ENCODE measurements at places on chromosomes 1 and 21. TPM values are rescaled to one million over a fixed set of nuclear protein-coding genes. Genes with fewer than 3 reads are reported as not detected.

Gene LY9
- 0.52 TPM for total RNA-seq

Gene CASQ2
- 0.09 TPM for total RNA-seq

Gene MSH4
- 0.09 TPM for total RNA-seq

Gene SLAMF9
- total RNA-seq = not detected

Gene CDK18
- total RNA-seq = 7.7 TPM

Gene SH2D1B
- total RNA-seq = not detected

Gene SLX9
- 21.7 TPM for total RNA-seq

Gene PHTF1
- 5.1 TPM for total RNA-seq

Gene RTCA
- total RNA-seq = 21.5 TPM

Gene RCOR3
- 22.2 TPM for total RNA-seq

DNA sequence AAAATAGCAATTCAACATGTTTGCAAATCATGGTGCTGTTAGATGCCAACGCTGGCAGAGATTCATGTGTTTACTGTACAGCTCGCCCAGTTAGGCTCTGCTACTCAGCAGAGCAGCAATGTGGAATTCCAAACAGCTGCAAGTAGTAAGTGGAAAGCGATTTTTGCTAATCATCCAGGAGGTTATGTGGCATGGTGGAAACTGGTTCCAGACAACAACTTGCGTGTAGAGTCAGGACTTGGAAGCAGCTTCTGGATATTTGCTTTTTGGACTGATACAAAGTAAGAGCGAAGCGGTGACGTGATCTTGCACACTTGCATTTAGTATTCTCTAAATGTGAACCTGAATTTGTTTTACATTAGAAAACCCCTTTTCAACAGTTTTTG, 27.1 kb upstream of the HHAT start:
- H3K27me3 ChIP-seq = no peaks in the 10 kb centered on the region
- no peak overlapping the region for H3K27ac ChIP-seq
- no peaks in the 10 kb centered on the region for H3K4me1 ChIP-seq

- no peak overlapping the region for H3K4me3 ChIP-seq
- H3K27ac ChIP-seq = no peak overlapping the region
- peak; percentile 40 for DNase-seq
Measured at GRCh38 chr1:22118291-22118992, 24.5 kb downstream of the WNT4 start.

DNA sequence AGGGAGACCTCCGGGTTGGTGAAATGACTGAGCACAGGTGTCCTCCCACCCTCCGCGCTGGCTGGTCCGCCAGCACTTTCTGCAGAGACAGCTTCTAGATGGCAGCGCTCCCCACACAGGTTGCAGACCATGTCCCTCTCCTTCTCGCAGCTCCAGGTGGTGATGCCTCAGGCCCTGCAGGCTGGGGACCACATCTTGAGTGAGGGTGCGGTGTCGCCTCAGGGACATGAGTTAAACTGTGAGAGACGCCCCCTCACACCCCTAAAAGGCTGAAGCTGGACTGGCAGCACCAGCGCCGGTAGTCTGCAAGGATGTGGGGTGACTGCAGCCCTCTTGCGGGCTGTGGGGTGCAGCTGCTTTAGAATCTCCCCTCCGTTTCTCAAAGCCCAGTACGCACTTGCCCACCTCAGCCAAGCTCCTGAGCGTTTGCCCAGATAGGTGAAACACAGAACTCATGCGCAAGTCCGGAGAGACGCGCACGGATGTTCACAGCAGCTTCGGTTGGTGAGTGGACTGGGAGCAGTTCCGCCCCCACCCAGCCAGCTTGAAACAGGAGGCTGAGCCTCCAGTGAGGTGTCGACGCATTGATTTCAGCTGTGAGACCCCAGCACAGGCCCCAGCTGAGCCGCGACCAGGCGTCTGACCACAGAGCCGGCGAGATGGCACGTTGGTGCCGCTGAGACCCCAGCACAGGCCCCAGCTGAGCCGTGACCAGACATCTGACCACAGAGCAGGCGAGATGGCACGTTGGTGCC, 28.6 kb downstream of the COL6A1 start:
- H3K36me3 ChIP-seq = no peaks in the 10 kb centered on the region
- no peak overlapping the region for H3K27ac ChIP-seq
- no peaks in the 10 kb centered on the region for H3K27me3 ChIP-seq
- H3K4me3 ChIP-seq = no peak overlapping the region
- no peaks in the 10 kb centered on the region for H3K4me1 ChIP-seq

DNA sequence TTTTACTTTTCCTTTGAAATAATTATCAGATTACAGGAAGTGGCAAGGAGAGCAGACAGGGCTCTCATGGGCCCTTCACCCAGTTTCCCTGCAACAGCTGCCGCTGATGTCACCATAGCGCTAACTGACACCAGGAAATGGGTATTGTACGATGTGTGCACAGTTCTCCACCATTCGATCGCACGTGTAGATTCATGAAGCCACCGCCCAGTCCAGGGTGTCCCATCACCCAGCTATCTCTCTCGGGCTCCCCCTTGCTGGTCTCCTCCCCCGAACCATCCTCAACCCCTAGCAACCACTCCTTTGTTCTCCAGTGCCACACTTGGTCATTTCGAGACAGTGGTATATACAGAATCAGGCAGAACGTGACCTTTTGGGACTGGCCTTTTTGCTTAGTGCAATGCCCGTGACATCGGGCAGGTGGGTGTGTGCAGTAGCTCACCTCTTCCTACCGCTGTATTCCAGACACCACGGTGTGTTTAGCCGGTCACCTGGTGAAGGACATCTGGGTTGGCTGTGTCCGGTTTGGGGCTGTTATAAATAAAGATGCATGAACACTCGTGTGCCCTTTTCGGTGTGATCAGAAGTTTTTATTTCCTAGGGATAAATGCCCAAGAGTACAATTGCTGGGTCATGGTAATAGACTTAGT, 118.4 kb downstream of the CRYAA start:
- no peak overlapping the region for H3K4me3 ChIP-seq
- no peak overlapping the region for H3K27ac ChIP-seq
- DNase-seq = peak; percentile 5
- H3K27me3 ChIP-seq = no peaks in the 10 kb centered on the region
- H3K36me3 ChIP-seq = no peaks in the 10 kb centered on the region
- peaks cover 7% of the 10 kb centered on the region for H3K4me1 ChIP-seq

DNA sequence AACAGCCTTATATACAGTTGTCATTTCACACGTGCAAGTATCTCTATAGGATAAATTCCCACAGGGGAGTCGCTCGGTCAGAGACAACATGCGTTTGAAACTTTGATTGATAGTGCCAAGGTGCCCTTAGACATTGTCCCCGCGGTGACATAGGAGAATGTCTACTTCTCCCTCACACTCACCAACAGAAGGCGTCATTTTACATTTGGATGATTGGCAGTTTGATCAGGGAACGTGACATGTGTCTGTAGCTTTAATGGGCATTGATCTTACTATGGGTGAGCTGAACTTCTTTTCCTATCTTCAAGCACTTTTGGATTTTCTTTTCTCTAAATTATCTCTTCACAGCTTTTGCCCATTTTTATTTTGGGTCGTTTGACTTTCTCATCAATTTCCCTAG, 42.6 kb upstream of the PAX7 start:
- no peak overlapping the region for H3K4me3 ChIP-seq
- no peak for DNase-seq
- no peaks in the 10 kb centered on the region for H3K36me3 ChIP-seq
- no peaks in the 10 kb centered on the region for H3K27me3 ChIP-seq
- no peaks in the 10 kb centered on the region for H3K4me1 ChIP-seq

DNA sequence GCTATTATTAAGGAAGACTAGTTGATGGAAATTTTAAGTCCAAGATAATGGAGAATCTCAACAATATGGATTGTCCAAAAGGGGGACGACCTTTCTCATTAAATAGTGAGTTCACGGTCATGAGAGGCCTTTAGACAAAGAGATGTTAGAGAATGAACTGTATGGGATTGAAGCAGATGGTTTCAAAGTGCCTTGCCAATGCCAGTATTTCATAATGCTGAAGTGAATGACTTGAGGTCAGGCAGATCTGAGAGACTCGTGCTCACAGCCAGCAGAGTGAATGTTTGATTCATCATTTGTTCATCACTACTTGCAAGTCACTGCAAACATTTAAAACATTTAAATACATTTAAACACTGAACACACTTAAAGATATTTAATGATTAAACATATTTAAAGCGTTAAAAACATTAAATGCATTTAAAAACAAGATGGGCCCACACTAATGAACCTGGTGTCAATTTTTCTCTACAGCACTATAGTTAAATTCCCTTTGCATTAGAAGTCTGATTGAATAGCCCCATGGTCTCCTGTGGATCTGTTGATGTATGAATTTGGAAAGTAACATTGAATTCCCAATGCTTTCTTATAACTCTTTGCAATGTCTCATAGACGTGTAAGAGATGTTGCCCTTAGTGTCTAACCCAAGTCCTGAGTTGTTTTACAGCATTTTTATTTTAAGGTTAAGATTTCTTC, 80.7 kb downstream of the TGFB2 start:
- no peak overlapping the region for H3K4me3 ChIP-seq
- H3K27me3 ChIP-seq = no peaks in the 10 kb centered on the region
- no peaks in the 10 kb centered on the region for H3K4me1 ChIP-seq

DNA sequence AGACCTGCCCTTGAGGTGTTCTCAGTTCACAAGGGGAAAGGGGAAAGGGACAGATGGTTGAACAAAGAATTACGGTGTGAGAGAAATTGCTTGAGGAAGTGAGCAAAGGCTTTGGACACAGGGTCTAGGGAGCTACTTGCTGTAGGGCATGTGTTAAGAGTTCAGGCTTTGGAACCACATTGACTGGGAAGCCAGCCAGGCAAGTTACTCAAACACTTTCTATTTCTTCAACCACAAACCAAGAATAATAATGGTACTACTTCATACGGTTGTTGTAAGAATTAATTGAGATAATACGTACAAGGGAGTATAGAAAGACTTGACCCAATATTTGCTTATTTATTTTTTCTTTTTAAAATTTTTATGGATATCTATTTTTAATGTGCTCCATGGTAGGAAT, 26.6 kb downstream of the AK4 start:
- no peaks in the 10 kb centered on the region for H3K4me1 ChIP-seq
- H3K4me3 ChIP-seq = no peak overlapping the region
- H3K27ac ChIP-seq = no peak overlapping the region
- no peak for DNase-seq

GRCh38 chr21:16792101-16792500, 720.7 kb upstream of the CXADR start:
- no peak overlapping the region for H3K27ac ChIP-seq
- H3K36me3 ChIP-seq = no peaks in the 10 kb centered on the region
- DNase-seq = no peak
- H3K27me3 ChIP-seq = no peaks in the 10 kb centered on the region

DNA sequence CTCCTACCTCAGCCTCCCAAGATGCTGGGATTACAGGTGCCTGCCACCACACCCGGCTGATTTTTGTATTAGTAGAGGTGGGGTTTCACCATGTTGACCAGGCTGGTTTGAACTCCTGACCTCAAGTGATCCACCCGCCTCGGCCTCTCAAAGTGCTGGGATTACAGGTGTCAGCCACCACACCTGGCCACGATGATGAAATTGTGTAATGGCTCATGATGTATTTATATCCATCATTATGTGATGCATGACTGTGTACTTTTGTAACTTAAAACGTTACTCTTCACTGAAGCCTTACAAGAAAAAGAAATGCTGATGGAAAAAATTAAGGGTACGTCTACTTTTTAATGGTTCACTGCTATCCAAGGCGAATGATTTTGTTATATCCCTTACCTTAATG, 7.5 kb downstream of the TARDBP start:
- no peaks in the 10 kb centered on the region for H3K27me3 ChIP-seq
- H3K4me1 ChIP-seq = peaks cover 3% of the 10 kb centered on the region
- no peak overlapping the region for H3K27ac ChIP-seq
- no peak overlapping the region for H3K4me3 ChIP-seq
- peaks cover 3% of the 10 kb centered on the region for H3K36me3 ChIP-seq
- DNase-seq = no peak

DNA sequence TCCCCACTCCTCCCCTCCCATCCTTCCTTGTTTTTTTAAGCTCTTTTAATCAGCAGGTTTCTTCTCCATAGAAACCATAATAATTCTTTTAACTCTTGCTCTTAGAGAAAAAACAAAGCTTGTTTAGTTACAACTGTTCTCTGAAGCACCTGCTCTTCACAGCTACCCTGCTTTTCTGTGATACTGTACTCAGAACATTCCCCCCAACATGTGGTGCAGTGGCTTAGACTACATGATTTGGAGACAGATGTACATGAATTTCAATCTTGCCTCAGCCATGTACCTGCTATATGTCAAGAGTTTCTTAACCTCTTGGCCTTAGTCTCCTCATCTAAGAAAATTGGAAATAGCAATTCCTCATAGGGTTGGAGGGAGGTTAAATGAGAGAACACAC, 33.5 kb downstream of the LAMC2 start:
- H3K27me3 ChIP-seq = no peaks in the 10 kb centered on the region
- no peaks in the 10 kb centered on the region for H3K36me3 ChIP-seq

GRCh38 chr1:86516335-86516734, 30.5 kb upstream of the CLCA4 start:
- H3K4me1 ChIP-seq = no peaks in the 10 kb centered on the region
- H3K36me3 ChIP-seq = no peaks in the 10 kb centered on the region
- H3K27ac ChIP-seq = no peak overlapping the region
- no peaks in the 10 kb centered on the region for H3K27me3 ChIP-seq
- H3K4me3 ChIP-seq = no peak overlapping the region

DNA sequence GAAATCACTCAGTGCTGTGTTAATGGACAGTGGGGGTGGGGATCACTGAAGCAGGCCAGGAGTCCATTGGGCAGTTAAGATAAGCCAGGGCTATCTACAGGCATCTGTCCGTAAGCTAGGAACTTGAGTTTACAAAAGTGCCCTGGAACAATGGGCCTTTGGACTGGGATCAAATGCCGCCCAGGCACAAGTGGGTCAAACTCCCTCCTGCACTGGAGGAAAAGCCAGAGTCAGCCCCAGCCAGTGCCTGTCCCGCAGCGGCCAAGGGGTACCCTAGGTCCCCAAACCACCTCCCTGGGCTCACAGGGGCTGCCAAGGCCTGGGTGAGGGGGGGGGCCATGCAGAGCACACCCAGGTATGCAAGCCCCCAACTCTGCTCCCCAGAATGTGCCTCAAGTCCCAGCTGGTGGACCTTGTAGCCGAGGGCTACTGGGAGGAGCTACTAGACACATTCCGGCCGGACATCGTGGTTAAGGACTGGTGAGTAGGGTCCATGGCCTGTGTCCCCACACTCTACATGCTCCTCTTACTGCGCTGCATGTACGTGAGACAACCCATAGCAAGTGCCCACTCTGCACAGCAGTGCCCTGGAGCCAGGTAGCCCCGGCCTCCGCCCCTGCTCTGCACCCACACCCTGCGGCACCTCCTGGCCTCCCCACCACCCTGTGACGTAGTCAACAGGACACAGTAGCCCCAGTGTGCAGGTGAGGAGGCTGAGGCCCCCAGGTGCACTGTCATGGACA, 7.7 kb downstream of the FBXO6 start:
- H3K36me3 ChIP-seq = peaks cover 7% of the 10 kb centered on the region
- H3K27ac ChIP-seq = no peak overlapping the region
- no peak overlapping the region for H3K4me3 ChIP-seq
- no peaks in the 10 kb centered on the region for H3K27me3 ChIP-seq
- no peaks in the 10 kb centered on the region for H3K4me1 ChIP-seq
- DNase-seq = no peak

GRCh38 chr1:227741166-227741870, 6.1 kb downstream of the SNAP47 start:
- DNase-seq = no peak
- no peaks in the 10 kb centered on the region for H3K36me3 ChIP-seq
- H3K27ac ChIP-seq = no peak overlapping the region
- no peaks in the 10 kb centered on the region for H3K4me1 ChIP-seq
- no peak overlapping the region for H3K4me3 ChIP-seq

- H3K27me3 ChIP-seq = no peaks in the 10 kb centered on the region
- H3K4me3 ChIP-seq = no peak overlapping the region
- H3K27ac ChIP-seq = no peak overlapping the region
- no peaks in the 10 kb centered on the region for H3K4me1 ChIP-seq
Measured at GRCh38 chr1:81224222-81224621, 576.5 kb upstream of the ADGRL2 start.

- no peak for DNase-seq
- no peaks in the 10 kb centered on the region for H3K36me3 ChIP-seq
- no peak overlapping the region for H3K27ac ChIP-seq
- no peaks in the 10 kb centered on the region for H3K4me1 ChIP-seq
Measured at GRCh38 chr1:116808200-116808847, 54.1 kb downstream of the CD2 start.
